ENCODE measurements at places on chromosomes 2 and 18. TPM values are rescaled to one million over a fixed set of nuclear protein-coding genes. Genes with fewer than 3 reads are reported as not detected.

Gene SPC25
- 29.0 TPM for total RNA-seq

Gene RSAD2
- total RNA-seq = 0.42 TPM

Gene NOL4
- not detected for total RNA-seq

Gene IL36RN
- total RNA-seq = not detected

Gene CTDP1
- total RNA-seq = 41.5 TPM

Gene SULT1C2
- not detected for total RNA-seq

Gene SYT4
- not detected for total RNA-seq

Gene CD302
- 0.61 TPM for total RNA-seq

Gene MYO3B
- total RNA-seq = 0.31 TPM

Gene COLEC12
- not detected for total RNA-seq

Gene RPRD1A
- total RNA-seq = 24.7 TPM

Gene C1GALT1C1L
- 0.21 TPM for total RNA-seq

Gene ACMSD
- total RNA-seq = not detected

All from activated CD8-positive, alpha-beta memory T cell treated with anti-CD3 and anti-CD28 coated beads for 36 hours (primary cell).